ENCODE measurements at places on chromosomes 11 and 22.

GRCh38 chr11:7889985-7890384 is 41.1 kb downstream of the OR10A6 start:
- no peak for DNase-seq

- DNase-seq: peak; percentile 41
Observed at GRCh38 chr11:128022007-128022368, 565.4 kb downstream of the ETS1 start.

DNA sequence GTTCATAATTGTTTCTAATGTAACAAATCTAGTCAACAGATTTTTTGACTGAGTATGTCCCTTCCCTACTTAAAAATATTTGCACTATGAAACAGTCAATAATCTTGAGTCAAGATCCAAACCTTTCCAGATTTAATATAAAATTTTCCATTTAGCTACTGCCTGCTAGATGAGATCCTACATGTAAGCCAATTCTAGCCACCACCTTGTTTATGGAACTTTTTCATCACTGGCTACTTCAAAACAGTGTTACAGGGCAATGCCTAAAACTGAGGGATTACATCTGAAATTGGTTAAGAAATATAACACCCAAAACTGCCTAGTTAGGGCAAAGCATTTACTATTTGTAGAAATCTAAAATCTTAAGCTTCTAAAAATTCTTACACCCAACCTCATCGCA is 10.5 kb upstream of the FUT4 start:
- DNase-seq: no peak

GRCh38 chr11:117911694-117912093 is 17.5 kb downstream of the TMPRSS13 start:
- no peak for DNase-seq

- DNase-seq: no peak
Observed at GRCh38 chr11:62179995-62180394, 10.0 kb upstream of the SCGB1D1 start.

GRCh38 chr22:22983816-22984215 is 86.5 kb upstream of the GNAZ start:
- DNase-seq: no peak

GRCh38 chr11:132263241-132263640 is 892.8 kb downstream of the NTM start:
- no peak for DNase-seq

DNA sequence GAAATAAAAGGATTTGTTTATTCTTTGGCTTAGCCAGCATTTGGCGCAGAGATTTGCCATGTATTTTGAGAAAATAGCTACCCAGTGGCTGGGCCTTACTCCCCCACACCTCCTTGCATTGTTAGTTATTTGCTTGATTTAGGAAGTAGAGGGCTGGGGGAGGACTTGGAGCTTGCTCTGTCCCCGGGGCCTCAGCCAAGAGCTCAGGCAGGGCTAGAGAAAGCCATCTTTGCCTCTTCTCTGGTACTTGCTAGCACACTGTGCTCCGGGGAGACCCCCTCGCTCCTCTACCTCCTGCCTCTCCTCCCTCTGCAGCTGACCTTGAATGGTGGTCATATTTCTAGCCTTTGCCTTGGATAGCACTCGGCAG is 93.0 kb downstream of the SCN3B start:
- DNase-seq: no peak

GRCh38 chr11:86630229-86630981 is 42.0 kb downstream of the ME3 start:
- DNase-seq: no peak

GRCh38 chr11:76266286-76267100 is 60.2 kb upstream of the WNT11 start:
- no peak for DNase-seq

DNA sequence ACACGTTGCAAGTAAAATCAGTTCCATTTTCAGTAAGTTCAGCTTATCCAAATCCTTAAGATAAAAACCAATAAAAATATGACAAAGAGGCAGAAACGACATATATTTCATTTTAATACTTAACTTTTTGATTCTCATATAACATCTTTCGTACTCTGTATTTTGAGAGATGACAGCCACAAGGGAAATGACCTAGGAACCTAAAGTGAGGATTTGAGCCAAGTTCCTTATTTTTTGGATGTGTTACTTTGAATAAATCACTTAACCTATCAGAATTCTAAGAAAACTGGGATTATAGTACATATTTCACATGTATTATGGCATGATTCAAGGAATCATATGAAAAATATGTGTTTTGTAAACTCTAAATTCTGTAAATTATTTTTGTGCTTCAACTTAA is 143.6 kb upstream of the TRPC6 start:
- DNase-seq: no peak

GRCh38 chr22:35312198-35313059 is 12.7 kb downstream of the TOM1 start:
- DNase-seq: peak; percentile 22

- DNase-seq: no peak
Observed at GRCh38 chr11:113992459-113993110, 17.7 kb downstream of the HTR3A start.

DNA sequence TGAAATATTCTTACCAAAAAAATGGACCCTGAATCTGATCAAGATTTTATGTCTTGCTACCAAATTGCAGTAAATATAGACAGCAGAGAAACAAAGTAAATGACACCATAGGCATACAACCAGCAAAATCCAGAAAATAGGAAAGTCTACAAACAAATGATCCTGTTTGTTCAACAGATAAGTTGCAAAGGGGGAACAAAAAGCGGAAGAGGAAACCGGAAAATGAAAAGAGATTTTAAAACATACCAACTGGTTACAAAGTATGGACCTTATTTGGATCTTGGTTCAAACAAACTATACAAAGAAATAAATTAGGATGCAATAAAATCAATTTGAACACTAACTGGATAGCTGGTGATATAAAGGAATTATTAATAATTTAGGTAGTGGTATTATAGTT is 92.0 kb downstream of the TMPRSS5 start:
- no peak for DNase-seq

DNA sequence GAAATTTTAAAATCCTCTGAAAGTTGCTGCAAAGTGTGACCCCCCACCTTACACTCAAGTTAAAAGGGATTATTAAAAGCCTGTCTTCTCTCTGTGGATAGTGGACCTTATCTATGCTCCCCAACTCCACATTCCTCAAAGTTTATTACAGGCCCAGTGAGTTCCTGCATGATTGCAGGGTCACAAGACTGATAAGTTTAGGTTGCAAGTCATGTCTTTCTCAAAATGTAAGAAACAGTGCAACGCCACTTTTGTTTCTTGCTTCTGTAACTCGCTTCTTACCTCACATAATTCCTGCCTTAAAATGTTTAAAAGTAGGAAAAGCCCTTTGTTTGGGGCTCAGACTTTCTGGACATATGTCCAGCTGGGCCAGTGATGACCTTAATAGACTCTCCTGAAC is 38.4 kb upstream of the GLYAT start:
- DNase-seq: no peak

DNA sequence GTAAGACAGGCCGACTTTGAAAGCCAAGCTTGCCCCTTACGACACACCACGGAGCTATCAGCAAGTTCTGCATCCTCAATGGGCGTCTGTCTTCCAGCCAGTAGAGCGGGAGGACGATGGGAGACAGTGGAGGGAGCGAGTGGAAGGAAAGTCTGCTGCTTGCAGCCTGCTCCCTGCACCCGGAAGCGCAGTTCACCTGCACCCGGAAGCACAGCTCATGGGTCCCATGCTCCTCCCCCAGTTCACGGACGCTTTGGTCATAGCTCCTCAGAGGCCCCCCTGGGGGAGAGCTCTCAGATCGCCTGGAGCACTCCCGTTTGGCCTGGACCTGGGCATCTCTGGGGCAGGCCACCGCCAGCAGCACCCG is 51.3 kb downstream of the FBLN1 start:
- DNase-seq: no peak

GRCh38 chr11:107752949-107753822 is 41.3 kb upstream of the SLN start:
- DNase-seq: no peak

DNA sequence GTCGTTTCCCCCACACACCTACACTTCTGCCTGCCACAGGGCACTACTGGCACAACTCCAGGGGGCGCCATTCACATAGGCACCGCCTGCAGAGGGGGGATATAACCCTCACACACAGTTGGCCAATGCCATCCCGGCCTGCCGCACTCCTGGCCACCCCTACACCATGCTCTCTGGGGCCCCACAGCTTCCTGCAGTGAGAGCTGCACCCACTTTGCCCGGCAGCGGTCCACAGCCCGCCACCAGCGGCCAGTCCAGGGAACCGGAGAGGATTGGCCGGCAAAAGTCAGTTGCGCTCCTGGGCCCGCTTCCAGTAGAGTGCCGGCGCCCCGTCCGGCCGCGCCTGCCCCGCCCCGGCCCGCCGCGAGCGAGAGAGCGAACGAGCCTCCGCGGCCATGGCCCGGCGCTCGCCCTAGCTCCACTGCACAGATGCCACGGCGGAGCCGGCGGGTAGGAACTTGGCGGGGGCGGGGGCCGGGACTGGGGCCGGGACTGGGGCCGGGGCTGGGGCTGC is 25.6 kb upstream of the SUSD2 start:
- peak; percentile 71 for DNase-seq

DNA sequence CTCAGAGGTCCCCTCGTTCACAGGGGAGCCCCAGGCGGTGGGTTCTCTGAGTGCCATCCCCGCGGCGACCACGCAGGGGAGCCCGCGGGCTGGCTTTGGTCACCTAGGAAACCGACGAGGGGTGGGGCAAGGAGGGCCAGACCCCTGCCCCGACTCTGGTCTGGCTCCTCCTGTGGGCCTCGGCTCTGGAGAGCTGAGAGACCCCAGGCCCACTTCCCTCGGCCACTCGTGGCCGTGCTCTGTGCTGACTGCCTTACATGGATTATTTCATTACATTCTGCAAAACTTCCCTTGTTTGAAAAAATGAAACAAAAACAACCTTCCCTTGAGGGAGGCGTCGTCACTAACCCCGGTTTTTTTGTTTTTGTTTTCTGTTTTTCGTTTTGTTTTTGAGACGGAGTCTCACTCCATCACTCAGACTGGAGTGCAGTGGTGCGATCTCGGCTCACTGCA is 15.1 kb upstream of the CYTH4 start:
- DNase-seq: peak; percentile 86

- no peak for DNase-seq
Observed at GRCh38 chr11:73536961-73537360, 61.0 kb downstream of the FAM168A start.

GRCh38 chr11:108538022-108538424 is 39.8 kb upstream of the POGLUT3 start:
- no peak for DNase-seq

DNA sequence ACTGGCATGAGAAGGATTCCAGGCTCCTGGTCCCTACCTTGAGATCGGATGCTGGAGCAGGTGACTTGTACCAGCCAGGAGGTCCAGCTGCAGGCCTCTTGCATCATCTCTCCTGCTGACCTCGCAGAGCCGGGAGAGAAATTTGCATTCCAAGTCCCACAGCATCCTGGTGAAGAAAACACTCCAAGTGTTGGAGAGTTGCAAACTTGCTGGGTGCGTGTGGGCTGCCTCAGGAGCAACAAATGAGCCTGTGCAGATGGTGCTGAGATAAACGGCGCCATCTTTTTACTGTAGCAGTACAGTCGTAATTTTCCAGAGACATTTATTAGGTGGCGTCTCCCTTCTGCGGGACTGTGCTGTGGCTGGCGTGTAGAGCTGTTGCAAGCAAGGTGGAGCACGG is 32.1 kb upstream of the ZBTB16 start:
- DNase-seq: no peak

DNA sequence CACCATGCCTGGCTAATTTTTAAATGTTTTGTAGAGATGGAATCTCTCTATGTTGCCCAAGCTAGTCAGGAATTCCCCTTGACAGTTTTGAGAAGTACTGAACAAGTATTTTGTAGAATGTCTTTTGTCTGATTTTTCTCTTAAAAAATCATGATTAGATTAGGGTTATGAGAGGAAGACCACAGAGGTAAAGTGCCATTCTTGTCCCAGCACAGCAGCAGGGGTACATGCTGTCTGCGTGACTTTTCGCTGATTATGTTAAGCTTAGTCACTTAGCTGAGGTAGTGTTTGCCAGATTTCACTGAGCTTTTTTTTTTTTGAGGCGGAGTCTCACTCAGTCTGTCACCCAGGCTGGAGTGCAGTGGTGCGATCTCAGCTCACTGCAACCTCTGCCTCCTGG is 13.6 kb upstream of the NUP160 start:
- DNase-seq: no peak

DNA sequence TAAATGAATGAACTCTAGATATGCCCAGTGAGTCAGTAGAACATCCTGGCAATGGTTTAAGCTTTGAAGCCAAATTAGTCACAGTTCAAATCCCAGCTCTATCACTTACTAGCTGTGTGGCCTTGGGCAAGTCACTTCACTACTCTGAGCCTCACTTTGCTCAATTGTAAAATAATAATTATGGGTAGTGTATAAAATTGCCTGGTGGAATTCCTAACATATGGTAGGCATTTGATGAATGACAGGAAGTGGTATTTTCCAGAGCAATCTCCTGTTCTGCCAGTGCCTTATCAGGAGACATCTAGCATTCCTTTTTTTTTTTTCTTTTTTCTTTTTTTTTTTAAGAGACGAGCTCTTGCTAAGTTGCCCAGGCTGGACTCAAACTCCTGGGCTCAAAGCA is 13.0 kb downstream of the SCN4B start:
- DNase-seq: no peak

- no peak for DNase-seq
Observed at GRCh38 chr11:83475760-83476159, 189.6 kb upstream of the CCDC90B start.

GRCh38 chr11:13216019-13216710 is 61.4 kb upstream of the BMAL1 start:
- peak; percentile 68 for DNase-seq

GRCh38 chr11:296171-297050 is 2.9 kb downstream of the IFITM5 start:
- DNase-seq: no peak

DNA sequence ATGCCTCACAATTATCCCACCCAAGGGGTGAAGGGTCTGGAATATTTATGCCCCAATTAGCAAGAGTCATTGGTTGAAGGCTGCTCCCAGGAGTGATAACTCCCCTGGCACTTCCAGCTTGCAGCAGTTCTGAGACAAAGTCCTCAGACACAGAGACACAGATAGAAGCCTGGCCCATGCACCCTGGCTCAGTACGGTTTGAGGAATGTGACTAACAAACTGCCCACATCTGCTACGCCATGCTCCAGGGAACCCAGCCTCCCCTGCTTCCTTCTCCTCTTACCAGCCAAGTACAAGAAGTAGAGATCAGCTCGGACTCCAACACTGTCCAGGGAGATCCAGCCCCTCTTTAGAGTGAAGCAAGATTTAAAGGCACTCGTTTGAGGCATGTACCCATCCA is 48.5 kb upstream of the BMAL1 start:
- no peak for DNase-seq

Data from activated T-cell treated with anti-CD3 and anti-CD28 coated beads, Interleukin-2, amount 50 U/mL, for 48 hours (primary cell).